ENCODE measurements at places on chromosomes 11 and 22.

DNA sequence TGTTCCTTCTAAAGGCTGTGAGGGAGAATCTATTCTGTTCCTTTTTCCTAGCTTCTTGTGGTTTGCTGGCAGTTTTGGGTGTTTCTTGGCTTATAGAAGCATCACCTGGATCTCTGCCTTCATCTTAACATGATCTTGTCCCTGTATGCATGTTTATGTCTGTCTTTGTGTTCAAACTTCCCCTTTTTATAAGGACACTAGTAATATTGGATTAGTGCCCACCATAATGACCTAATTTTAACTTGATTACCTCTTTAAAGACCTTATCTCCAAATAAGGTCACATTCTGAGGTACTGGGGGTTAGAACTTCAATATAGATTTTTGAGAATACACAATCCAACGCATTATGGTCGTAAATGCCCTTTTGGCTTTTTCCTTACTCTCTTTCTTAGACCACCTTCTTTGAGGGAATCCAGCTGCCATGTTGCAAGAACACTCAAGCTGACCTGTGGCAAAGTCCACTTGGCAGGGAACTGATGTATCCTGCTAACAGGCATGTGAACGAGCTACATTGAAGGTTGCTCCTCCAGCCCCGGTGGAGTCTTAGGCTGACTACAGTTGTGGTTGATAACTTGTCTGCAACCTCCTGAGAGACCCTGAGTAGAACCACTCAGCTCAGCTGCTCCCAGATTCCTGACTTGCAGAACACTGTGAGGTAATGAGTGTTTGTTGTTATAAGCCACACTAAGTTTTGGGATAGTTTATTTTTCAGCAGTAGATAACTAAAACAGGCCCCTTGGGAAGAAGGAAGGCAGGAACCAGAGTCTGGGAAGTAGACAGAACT is 127.1 kb upstream of the OR9Q1 start:
- DNase-seq: no peak

DNA sequence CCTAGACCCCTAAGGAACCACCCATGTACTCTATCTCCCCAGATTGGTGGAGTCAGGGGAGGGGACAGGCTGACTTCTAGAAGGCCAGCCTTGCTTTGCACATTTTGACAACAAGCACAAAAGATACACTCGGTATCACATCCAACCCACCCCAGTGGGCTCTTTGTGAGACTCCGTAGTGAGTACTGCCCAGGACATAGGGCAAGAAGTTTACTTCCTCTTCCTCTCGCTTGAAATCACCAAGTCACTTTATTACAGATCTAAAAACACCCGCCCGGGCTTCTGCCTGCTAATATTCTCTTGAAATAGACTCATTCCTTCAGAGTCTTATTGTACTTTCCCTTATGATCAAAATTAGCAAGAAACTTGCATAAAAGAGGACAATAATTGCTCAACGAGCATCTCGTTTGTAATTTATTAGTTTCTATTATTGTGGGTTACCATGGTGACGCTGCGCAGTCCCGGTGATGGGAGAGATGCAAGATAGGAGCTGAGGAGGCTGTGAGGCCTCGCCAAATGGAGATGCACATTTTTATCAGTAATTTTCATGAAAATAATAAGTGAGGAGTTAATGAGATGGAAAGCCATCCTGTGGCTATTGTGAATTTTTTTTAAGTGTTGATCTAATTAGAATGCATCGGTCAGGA is 96.9 kb downstream of the FEZ1 start:
- no peak for DNase-seq

- DNase-seq: no peak
These were observed 2.8 kb downstream of the THRSP start for GRCh38 chr11:78066471-78066870.

GRCh38 chr22:28833276-28833923 is 33.0 kb upstream of the XBP1 start:
- DNase-seq: no peak

DNA sequence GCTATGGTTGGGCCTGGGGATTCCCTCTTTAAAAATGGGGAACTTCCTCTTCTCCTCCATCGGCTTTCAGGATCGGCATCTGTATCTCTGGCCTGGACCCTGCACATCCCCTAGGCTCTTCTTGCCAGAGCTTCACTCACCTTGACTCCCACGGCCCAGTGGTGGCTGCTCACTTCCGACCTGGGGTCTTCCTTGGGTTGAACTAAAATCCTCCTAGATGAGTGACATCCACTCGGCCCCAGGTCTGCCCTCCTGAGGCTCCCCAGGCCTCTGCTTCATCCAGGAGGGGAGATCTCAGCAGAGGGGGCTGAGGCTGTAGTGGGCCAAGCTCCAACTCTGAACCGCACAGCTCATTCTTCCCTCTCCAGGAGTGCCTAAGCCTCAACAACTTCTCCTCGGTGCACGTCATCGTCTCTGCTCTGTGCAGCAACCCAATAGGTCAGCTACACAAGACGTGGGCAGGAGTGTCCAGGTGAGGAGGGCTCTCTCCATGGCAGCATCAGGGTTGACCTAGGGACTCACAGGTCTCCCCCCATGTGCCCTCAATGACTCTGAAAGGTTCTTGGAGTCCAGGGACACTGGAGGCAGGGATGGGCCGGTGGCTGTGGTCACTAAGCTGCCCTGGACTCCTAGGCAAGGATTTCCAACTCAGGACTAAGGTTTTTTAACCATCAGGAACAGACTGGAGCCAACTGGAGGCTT is 3.3 kb downstream of the RGL4 start:
- no peak for DNase-seq

GRCh38 chr11:73988227-73988626 is 5.6 kb upstream of the UCP2 start:
- no peak for DNase-seq

GRCh38 chr11:83713708-83714107 is 427.5 kb upstream of the CCDC90B start:
- DNase-seq: no peak

DNA sequence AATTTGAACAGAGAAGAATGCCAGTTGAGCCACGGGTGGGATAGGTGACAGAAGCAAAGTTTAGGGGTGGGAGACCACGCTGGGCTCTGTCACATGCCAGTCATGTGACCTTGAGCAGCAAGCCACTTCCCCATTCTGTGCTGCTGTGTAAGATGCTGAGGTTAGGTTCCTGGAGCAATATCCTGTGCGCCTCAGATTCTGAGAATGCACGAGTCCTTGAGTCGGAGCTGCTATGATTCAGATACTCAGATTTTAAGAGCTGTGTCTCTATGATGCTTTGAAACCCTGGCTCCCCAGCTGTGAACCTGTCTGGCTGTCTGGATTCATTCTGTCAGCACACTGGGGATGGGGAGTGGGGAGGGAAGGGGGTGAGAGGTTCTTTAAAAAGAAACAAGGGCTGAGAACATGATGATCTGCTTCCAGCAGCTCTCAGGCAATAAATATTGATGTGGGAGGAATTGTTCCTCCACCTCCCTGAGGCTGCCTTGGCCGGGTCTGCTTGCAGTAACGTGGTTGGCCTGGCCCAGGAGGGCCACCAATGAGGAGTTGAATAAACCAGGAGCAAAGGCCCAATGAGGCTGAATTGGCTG is 24.0 kb downstream of the SLCO2B1 start:
- DNase-seq: peak; percentile 46

DNA sequence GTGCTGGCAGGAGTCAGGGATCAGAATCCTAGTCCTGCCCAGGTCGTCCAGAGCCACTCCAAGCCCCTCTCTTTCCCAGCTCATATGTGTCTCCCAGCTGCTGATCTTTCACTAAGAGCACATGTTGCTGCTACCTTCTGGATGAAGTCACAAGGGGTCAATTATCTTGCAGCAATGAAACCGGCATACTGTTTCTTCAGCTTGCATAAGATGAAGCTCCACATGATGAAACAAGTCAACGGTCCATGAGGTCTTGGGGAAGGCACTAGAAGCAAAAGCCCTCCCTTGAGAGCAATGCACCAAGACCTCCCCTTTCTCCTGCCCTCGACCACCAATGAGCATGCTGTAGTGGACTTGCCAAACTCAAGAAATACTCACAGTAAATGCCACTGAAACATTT is 148.9 kb downstream of the TENM4 start:
- no peak for DNase-seq

DNA sequence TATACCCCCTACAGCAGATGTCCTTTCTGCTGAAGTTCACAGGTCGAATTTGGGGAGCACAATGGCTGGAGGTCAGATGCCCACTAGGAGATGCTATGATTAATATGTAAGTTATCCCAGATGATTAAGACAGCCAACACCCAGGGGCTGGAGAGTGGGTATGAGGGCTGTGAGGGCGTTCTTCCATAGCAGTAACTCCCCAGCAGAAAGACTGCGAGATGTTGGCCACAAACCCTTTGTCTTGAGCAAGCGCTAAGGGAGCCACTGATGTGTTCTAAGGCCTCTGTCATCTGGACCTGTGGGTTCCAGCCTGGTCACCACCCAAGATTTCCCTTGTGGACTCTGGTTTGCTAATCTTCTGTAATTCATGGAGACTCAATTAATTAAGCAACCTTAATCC is 77.6 kb downstream of the BMAL1 start:
- DNase-seq: no peak

GRCh38 chr11:116865696-116866095 is 28.3 kb upstream of the APOA1 start:
- DNase-seq: no peak

GRCh38 chr11:122781378-122782195 is 56.7 kb upstream of the CRTAM start:
- peak; percentile 69 for DNase-seq

DNA sequence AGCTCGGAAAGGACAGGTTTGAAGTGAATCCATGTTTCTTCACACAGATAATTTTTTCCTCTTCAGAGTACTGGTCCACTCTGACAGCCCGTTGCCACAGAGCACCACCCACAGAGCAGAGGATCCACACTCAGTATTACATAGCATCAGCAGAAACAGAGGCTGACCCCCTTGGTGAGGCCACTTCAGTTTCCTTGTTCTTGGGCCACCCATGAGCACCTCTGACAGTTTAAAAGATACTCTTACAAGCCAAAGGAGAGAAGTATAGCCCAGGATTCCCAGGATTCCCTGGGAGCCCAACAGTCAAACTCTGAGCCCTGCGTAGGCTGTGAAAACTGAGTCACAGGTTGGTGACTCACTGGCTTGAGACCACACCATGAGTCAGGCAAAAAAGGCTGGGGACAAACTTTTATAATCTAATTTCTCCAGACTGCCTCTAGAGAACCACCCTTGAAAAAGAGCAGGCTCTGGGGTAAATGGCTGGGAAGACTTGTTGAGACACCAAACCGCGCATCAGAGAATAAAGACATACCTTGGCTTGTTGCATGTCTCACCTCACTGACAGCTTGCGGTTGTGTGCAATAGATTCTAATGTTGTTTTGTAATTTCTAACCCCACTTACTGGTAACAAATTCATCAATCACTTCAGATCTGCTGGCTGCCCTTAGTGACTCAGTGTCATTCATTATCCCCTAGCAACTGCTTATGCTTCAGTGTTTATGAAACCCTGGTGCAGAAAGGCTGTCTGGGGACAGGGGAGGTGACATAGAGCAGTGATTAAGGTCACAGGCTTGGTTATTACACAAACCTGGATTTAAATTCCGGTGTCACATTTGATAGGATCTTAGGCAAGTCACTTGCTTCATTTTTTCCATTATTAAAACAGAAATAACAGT is 56.9 kb upstream of the PRSS23 start:
- peak; percentile 94 for DNase-seq

DNA sequence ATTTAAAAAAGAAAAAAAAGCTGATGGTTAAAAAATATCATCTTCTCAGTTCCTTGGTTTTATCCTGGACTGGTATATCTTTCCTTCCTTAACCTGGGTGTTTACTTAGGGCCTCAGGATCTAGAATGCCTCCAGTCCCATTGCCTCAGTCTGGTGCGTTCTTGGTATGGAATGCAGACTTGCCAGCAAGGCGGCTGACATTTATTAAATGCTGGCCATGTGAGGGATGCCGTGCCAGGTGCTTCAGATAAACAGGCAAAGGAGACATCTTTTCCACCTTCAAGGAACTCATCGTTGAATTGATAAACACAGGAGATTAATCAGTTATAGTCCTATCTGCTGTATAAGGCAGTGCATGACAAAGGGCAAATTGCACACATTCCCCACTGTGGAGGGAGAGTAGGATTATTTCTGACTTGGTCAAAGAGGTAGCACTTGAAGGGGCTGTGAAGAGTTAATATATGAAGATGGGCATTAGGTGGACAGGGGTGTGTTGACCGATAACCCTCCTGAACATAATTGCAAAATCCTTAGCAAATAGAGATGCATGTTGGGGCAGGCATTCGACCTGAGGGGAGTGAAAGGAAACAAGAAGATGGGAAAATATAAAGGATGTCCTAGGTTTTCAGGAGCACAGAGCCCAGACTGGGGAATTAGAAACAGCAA is 54.4 kb downstream of the ALX4 start:
- no peak for DNase-seq

- DNase-seq: peak; percentile 33
These were observed 103.5 kb downstream of the MICAL2 start for GRCh38 chr11:12213883-12214282.

DNA sequence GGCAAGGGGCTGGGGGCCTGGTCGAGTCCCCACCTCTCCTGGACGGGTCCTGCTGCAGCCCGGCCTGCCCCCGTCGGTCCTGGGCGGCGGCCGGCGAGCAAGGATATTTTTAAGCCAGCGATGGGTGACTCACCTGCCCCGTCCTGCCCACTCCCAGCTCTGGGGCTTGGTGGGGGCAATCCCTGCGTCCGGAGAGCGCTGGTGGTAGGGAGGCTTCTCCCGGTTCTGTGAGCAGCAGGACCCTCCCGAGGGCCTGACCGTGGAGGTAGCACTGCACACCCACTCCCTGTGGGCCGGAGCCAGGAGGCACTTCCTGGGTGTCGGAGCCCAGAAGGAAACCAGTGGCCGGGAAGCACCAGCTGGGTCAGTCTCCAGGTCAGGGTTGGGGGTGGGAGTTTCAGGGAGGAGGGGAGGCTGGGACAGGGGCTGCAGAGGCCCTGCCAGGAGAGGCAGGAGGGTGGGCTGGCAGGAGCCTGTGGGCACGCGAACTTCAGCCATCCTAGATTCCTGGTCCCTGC is 467 bp downstream of the EPS8L2 start:
- DNase-seq: peak; percentile 60

DNA sequence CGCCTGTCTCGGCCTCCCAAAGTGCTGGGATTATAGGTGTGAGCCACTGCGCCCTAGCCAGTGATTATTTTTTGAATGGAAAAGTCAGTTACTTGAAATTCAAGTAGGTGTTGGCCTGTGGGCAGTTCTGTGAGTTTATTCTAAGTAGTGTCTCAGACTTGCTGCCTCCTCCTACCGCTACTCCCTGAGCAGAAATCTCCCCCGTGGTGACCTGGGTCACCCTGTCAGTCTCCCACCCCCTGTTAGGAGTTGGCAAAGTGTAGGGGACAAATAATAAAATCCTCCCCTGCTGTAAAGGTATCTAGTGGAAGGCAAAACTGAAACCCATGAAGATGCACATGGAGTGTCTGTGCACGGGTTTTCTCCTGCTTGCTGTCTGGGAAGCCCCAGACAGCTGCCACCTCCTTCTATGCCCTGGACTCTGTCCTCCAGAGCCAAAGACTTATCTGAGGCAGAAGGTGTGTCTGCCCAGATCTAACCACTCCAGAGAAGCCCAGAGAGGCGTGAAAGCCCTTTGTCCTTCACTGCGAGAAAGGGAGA is 26.3 kb downstream of the SNAP29 start:
- DNase-seq: no peak

GRCh38 chr11:63609536-63609935 is 4.7 kb downstream of the PLAAT3 start:
- DNase-seq: no peak
